ENCODE measurements at places on chromosomes 13 and 19.

DNA sequence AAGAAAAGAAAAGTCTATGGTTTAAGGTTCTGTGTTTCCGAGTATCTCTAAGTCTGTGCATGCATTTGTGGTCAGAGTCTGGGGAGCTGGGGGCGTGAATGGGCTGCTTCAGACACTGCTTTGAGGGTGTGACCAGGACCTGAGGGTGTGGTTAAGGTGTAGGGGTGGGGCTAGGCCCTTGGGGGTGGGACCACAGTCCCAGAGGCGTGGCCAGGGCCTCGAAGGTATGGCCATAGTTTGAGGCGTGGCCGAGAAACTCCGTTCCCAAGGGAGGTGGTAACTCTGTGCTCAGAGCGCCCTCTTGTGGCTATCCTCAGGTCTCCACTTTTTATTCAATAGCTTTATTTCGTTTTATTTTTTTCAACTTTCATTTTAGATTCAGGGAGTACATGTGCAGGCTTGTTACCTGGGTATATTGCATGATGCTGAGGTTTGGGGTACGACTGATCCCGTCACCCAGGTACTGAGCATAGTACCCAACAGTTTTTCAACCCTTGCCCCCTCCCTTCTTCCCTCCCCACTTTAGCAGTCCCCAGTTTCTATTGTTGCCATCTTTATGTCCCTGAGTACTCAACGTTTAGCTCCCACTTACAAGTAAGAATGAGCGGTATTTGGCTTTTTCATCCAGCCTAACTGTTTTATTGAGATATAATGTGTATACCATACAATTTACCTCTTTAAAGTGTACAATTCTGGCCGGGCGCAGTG is 7.0 kb upstream of the CBLC start:
- peak; percentile 75 for DNase-seq

DNA sequence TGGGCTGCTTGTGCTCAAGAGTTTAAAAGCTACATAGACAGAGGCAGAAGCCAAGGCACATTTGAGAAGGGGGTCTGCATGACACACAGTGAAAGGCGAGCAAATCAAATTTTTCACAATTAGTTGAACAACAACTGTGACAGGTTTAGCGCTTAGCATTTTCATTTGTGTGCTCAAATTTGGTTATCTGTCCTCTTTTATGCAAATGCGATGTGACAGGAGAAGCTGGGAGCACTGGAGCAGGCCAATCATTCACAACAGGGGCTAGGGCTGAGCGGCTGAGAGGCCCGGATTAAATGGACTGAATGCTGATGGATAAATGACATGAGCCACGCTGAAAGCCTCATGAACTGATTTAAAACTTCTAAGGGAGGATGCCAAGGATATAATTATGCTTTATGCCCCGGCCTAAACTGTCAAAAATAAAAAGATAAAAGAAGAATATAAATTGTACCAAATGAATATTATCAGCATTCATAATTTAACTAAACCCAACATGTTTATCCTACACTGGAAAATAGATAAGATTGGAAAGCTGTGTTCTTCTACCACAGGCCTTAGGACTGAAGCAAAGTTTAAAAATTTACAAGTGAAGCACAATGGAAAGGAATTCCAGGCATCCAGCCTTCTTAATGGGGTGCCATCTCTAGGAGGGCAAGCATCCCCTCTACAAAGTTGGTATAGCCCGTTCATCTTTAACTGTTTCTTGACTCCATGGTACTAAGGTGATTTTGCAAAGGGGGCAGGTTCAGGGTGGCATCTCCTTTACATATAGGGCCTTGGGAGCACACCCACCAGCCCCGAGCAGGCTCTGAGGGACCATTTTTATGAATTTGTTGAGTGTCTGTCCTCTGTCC is 117.9 kb downstream of the RBM26 start:
- DNase-seq, result no peak

DNA sequence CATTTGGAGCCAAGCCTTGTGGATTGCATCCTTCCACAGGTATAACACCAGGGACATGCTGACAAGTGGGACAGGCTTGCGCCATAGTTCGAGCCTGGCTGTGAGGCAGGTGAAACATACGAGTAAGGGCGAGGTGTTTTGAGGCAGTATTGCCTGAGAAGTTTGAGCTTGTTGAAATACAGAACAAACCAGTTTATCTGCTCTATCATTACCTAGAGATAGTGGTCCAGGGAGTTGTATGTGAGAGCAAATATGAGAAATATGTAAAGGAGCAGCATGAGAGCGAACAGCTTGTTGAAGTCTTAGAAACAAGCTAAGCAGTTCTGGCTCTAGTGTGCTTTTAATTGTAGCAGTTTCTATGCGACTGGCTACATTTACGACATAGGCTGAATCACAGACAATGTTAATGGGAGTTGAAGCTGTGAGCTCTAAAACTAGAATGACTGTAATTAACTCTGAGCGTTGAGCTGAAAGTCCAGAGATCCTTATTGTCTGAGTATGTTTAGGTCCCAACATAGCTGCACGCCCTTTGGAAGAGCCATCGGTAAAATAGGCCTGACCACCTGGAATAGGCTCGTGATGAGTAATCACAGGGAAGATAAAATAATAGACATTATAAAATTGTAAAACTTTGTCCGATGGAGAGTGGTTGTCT is 8.2 kb downstream of the ZNF439 start:
- no peak for DNase-seq

DNA sequence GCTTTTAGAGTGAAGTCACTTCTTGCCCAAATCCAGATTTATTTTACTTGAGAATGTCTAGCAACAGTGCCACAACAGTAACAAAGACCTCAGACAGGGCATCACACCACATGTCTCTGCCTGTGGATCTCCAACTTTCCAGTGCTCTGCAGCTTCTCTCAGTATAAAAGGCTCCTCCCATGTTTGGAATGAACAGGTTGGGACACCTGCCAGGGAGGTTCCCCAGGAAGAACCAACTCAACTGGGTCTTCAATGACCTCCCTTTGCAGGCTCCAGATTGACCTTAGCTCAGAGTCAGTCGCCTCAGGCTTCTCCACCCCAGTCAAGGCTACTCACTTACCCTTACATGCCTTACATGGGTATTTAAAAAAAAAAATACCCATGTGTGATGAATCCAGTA is 3.4 kb downstream of the ZNF823 start:
- no peak for DNase-seq
